ENCODE measurements at places on chromosomes 16 and 17.
A peak's percentile ranks its signal among the peaks of the same experiment; 100 is the strongest.

DNA sequence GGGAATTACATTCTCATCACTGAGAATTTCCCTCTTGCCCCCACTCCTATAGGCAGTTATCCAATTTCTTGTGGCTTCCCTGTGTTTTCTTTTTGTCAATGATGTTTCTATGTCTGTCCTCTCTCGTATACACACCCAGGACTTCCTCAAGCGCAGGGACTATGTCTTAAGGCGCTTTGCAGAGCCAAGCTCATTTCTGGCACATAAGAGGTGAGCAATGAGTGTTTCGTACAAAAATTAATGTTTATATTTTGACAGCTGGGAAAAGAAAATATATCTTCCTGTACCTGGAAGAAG, 947 bp downstream of the DDX42 start:
- DNase-seq = no peak
- H3K27me3 ChIP-seq = no peaks in the 10 kb centered on the region
- peaks cover 8% of the 10 kb centered on the region for H3K4me1 ChIP-seq
- peak overlapping the region; percentile 99 for H3K27ac ChIP-seq
- H3K4me3 ChIP-seq = peak overlapping the region; percentile 92

DNA sequence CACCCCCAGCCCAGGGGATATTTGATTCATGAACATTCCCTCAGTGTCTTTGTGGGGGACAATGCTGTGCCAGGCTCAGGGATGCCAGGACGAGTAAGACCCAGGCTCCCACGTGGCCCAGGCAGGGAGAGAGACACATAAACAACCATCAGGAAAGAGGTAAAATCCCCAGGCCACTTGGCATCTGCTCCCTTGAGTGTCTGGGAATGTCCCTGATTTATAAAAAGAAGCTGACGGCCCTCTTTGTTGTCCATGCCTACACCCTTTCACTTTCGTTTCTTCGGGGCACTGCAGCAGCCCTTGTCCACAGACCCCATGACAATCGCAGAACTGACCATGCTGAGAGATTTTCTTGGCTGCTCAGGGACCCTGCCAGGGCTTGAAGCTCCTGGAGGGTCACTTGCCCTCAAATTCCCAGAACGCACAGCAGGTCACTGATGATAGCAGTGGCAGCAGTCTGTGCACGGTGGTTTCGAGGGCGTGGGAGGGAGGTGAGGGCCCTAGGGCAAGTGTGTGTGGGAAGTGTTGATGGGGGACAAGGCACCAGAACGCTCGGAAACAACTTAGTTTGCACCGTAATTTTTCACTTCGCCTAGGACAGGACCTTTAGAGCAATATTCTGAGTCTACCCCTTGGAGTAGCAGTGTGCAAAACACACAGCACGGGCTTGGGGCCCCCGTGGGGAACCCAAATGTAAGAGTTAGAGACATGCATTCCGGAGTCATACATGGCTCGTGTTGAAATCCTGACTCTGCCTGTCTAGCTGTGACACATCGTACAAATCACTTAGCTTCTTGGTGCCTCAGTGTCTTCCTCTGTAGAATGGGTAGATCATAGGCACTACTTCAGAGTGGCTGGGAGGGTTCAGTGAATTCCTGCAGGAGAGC, 4.7 kb downstream of the NOD2 start:
- H3K27me3 ChIP-seq = no peaks in the 10 kb centered on the region
- H3K27ac ChIP-seq = peak overlapping the region; percentile 50
- H3K36me3 ChIP-seq = no peaks in the 10 kb centered on the region
- H3K4me1 ChIP-seq = peaks cover 12% of the 10 kb centered on the region
- DNase-seq = no peak

DNA sequence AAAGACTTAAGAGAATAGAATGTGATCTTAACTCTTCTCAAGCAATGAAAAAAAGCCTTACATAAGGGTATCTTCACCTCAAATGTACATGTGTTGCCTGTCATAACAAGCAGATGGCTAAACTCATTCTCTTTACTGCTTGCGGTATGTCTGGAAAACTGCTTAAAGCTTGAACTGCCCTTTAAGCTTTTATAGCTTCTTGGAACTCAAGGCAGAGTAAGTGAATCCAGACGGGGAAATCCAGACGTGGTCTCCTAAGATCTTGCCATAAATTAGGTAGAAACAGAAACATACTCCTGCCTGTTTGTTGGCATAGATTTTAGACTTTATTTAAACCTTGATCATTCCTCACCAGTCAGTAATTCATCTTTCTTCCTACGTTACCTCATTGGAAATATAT, 19.6 kb downstream of the CLUAP1 start:
- no peaks in the 10 kb centered on the region for H3K27me3 ChIP-seq
- no peak overlapping the region for H3K27ac ChIP-seq
- no peaks in the 10 kb centered on the region for H3K36me3 ChIP-seq
- H3K4me1 ChIP-seq = no peaks in the 10 kb centered on the region

DNA sequence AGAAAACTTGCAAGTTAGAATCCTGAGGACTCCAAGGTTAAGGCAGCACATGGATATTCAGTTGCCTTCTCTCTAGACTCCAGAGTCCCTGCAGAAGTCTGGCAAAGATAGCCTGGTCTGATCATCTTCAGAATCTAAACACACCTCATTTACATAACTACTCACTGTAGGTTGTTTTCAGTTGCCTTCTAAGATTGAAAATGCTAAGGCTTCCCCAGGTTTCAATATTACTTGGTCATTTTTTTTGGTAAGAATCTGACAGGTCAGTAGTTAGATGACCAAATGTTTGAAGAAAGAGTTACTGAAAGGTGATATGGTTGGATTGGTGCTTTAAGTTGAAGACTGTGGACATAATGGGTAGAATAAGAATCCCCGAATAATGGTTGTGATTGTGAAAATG, 205.4 kb upstream of the KCNJ16 start:
- no peak overlapping the region for H3K27ac ChIP-seq
- no peaks in the 10 kb centered on the region for H3K36me3 ChIP-seq
- H3K4me3 ChIP-seq = no peak overlapping the region
- no peaks in the 10 kb centered on the region for H3K4me1 ChIP-seq

GRCh38 chr17:60901242-60901641, 223.6 kb downstream of the BCAS3 start:
- no peak overlapping the region for H3K27ac ChIP-seq
- no peak overlapping the region for H3K4me3 ChIP-seq
- no peaks in the 10 kb centered on the region for H3K4me1 ChIP-seq
- no peaks in the 10 kb centered on the region for H3K27me3 ChIP-seq

DNA sequence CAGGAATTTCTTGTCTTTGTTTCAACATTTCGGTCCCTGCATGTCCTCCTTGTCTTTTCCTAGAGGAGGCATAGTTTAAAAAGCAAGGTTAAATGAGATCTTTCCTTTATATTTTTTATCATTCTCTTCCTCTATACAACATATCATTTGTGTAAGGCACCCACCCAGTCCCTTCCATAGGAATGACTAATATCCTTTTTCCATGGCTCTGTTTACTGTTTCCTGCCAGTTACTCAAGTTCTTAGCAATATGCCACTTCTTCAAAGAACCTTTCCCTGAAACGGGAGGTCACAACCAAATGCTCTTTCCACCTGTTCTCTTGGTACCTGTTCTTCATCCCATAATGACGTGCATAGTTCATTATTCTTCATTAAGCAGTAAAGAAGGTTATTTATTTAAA, 1237.1 kb upstream of the GOT2 start:
- no peaks in the 10 kb centered on the region for H3K4me1 ChIP-seq
- no peak overlapping the region for H3K27ac ChIP-seq
- no peaks in the 10 kb centered on the region for H3K27me3 ChIP-seq
- no peak for DNase-seq

- peak overlapping the region; percentile 68 for H3K27ac ChIP-seq
- peaks cover 35% of the 10 kb centered on the region for H3K4me1 ChIP-seq
- H3K27me3 ChIP-seq = no peaks in the 10 kb centered on the region
- peaks cover 9% of the 10 kb centered on the region for H3K36me3 ChIP-seq
- H3K4me3 ChIP-seq = peak overlapping the region; percentile 75
- peak; percentile 51 for DNase-seq
Measured at GRCh38 chr17:81710514-81711308, 1.4 kb upstream of the SLC25A10 start.

DNA sequence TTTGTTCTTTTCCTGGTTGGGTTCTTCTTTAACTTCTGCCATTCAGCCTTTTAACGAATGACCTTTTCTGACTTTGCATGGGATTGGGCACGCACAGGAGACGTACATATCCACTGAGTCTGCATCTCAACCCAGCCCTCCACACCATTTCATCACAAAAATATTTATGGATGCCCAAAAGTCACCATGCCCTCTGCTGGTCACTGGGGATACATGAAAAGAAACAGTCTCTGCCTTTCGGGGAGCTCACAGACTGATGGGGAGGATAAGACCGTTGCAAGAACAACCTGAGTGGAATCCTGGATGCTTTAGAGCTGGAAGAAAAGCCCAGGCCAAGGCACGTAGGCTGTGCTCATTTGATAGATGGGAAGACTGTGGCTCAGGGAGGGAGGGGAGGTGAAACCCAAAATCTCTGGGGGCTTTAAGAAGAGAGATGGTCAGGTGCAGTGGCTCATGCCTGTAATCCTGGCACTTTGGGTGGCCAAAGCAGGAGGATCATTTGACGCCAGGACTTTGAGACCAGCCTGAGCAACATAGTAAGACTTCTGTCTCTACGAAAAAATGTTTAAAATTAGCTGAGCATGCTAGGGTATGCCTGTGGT, 7.9 kb upstream of the MT2A start:
- no peaks in the 10 kb centered on the region for H3K27me3 ChIP-seq
- H3K27ac ChIP-seq = no peak overlapping the region
- H3K36me3 ChIP-seq = no peaks in the 10 kb centered on the region
- DNase-seq = no peak
- H3K4me3 ChIP-seq = no peak overlapping the region
- H3K4me1 ChIP-seq = no peaks in the 10 kb centered on the region

DNA sequence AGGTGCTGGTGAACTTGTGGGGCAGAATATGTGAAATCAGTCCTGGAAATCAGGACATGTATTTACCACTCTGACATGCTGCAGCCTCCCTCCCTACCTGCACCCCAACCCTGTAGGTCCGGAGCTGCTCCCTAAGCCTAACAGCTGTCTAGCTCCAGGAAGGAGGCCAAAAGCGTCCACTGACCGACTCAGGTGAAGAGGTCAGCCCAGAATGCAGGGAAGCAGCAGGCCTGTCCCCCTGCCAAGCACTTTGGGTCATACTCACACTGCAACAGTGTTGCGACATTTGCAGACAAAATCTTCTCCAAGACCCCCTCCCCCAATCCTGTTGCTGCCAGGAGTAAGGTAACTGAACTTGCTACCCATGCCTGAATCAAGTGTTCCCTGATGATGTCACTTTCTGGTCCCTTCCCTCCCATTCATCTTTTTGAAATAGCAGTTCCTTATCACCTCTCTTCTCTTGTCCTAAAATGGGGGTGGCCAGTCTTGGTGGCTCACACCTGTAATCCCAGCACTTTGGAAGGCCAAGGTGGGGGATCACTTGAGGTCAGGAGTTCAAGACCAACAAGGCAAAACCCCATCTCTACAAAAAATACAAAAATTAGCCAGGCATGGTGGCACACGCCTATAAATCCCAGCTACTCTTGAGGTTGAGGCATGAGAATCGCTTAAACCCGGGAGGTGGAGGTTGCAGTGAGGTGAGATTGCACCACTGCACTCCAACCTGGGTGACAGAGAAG, 1.3 kb upstream of the ACLY start:
- peak; percentile 29 for DNase-seq
- H3K36me3 ChIP-seq = no peaks in the 10 kb centered on the region
- peak overlapping the region; percentile 90 for H3K27ac ChIP-seq
- H3K4me3 ChIP-seq = peak overlapping the region; percentile 96
- peaks cover 14% of the 10 kb centered on the region for H3K4me1 ChIP-seq

- H3K4me3 ChIP-seq = no peak overlapping the region
- no peaks in the 10 kb centered on the region for H3K27me3 ChIP-seq
- H3K27ac ChIP-seq = no peak overlapping the region
- H3K36me3 ChIP-seq = no peaks in the 10 kb centered on the region
- H3K4me1 ChIP-seq = no peaks in the 10 kb centered on the region
Measured at GRCh38 chr16:85781695-85782370, 17.5 kb downstream of the EMC8 start.

DNA sequence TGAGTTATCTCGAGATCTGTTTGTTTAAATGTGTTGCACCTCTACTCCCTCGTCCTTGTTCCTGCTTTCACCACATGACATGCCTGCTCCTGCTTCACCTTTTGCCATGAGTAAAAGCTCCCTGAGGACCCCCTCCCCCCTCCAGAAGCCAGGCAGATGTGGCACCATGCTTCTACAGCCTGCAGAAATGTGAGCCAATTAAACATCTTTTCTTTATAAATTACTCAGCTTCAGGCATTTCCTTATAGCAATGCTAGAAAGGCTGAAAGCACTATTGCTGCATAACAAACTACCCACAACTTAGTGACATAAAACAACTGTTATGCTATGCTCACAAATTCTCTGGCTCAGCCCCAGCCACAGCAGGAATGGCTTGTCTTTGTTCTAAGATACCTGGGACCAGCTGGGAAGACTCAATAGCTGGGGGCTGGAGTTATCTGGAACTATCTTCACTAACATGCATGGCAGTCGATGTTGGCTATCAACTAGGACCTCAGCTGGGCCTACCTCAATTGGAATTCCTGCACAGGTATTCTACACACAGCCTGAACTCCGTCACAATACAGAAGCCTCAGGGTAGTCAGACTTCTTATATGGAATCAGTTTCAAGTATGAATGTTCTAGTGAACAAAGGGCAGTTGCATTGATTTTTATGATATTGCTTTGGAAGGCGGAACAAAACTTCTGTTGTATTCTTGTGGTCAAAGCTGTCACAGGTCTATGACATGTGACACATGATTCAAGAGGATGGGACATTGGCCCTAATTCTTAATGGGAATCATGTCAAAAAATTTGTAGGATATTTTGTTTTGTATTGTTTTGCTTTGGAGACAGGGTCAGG, 186.0 kb upstream of the PIRT start:
- no peak overlapping the region for H3K4me3 ChIP-seq
- no peaks in the 10 kb centered on the region for H3K4me1 ChIP-seq
- H3K36me3 ChIP-seq = no peaks in the 10 kb centered on the region

DNA sequence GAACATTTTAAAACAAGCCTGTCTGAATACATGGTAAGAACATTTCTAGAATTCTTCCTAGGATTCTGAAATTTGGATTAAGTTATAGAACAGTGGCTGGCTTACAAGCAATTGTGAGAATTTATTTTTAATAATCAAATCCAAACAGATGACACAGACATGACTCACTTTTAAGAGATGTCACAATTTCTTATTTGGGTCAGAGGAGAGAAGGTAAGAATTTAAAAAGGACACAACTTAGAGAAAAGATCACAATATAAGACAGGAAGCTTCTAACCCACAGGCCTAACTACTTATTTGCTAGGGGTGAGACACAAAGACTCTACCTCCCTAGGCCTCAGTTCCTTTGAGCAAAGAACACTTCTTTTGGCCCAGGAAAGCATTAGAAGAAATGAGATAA, 32.7 kb downstream of the ZZEF1 start:
- no peak overlapping the region for H3K4me3 ChIP-seq
- H3K27ac ChIP-seq = no peak overlapping the region
- H3K36me3 ChIP-seq = peaks cover 20% of the 10 kb centered on the region
- no peak for DNase-seq
- no peaks in the 10 kb centered on the region for H3K4me1 ChIP-seq

DNA sequence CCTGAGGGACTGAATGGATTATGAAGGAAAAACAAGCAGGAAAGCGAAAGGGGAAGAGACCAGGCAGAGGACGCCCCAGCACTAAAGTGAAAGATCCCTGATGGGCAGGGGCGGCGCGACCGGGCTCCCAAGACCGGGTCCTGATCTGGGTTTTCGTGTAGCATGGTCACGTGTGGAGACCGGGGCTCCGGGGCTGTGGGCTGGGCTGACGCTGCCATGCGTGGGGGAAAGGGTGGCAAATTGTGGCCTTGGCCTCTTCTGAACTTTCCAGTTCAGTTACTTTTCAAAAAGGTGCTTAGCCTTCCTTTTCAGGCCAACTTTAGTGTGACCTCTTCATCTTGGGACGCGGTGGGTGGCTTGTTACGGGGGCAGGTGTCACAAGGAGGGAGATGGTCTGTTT, 57.5 kb downstream of the METRNL start:
- H3K36me3 ChIP-seq = no peaks in the 10 kb centered on the region
- H3K4me3 ChIP-seq = no peak overlapping the region
- no peaks in the 10 kb centered on the region for H3K4me1 ChIP-seq
- peak; percentile 11 for DNase-seq
- H3K27me3 ChIP-seq = no peaks in the 10 kb centered on the region
